ENCODE measurements at places on chromosomes 13 and 19. TPM values are rescaled to one million over a fixed set of nuclear protein-coding genes. Genes with fewer than 3 reads are reported as not detected.

CACNA1A gene
- total RNA-seq, result 0.43 TPM

DNA sequence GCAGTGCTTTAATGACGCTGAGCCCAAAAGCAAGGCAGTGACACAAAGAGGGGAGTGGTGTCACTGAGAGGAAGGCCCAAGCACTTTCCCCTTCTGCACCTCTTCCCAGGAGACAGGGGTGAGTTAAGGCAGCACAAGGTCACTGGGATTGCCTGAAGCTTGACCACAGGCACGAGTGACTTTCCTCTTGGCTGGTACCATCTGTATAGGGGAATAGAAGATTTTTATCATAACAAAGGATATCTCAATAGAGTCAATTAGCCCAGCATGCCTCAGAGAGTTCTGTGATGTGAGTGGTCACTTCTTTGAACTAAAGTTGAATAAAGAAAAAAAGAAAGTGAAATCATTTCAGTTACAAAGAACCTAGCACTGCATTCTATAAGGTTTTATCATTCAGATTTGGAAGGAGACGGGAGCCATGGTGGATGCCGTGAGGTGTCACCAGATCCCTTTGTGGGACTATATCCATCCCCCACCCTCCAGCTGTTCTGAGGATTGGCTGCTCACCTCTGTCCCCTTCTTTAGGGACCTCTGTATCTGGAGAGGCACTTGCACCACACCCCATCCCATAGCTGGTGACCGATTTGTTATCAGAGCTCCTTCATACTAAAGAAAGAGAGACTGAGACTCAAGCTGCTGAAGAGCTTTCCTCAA lies 291.2 kb downstream of the DCT start:
- DNase-seq, result no peak

GRCh38 chr19:46195104-46195503 lies 34.4 kb upstream of the IGFL1 start:
- no peak for DNase-seq

GRCh38 chr13:52004511-52005170 lies 6.6 kb downstream of the ATP7B start:
- no peak for DNase-seq

DNA sequence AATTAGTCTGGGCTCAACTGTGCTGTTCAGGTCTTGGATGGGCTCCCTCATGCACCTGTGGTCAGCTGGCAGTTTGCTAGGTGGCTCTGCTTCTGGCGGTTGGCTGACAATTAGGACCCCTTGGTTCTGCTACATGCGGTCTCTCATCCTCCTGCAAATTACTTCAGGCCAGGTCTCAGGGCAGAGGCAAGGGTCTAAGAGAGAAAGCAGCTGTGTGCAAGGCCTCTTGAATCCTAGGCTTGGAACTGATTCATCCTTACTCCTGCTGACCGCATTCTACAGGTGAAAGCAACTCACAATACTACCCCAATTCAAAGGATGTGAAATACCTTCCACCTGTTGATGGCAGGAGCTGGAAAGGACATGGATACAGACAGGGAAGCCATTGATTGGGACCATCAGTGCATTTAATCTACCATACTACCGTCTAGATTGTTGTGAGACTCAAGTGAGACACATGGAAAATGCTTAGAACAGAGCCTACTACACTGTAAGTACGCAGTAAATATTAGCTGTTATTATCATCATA lies 19.1 kb downstream of the CBY2 start:
- no peak for DNase-seq

SRRM5 gene
- 0.87 TPM for total RNA-seq

DNA sequence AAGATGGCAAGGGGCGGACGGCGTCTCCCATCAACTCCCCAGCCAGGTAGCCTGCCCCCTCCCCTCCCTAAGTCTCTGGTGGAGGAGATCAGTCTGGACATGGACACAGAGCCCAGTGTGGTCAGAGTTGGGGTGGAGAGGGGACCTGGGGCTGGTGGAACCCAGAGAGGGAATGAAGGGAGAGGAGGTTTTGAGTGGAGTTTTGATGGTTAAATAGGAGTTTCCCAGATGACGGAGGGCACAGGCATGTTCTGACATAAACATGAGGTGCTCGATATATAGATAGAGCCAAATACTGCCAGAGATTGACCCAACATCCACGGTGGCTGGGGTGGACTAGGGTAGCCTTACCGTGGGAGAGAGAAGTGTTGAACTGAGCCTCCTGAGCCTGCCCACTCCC lies 14.1 kb downstream of the FSD1 start:
- no peak for DNase-seq

DNA sequence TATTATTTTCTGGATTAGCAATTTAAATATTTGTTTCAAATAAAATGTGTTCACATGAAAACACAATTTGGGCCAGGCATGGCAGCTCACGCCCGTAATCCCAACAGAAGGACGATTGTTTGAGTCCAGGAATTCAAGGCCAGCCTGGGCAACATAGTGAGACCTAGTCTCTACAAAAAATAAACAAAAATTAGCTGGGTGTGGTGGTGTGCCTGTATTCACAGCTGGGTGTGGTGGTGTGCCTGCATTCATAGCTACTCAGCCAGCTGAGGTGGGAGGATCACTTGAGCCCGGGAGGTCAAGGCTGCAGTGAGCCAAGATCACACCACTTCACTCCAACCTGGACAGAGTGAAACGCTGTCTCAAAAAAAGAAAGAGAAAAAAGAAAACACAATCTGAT lies 46.4 kb downstream of the KPNA3 start:
- no peak for DNase-seq

DNA sequence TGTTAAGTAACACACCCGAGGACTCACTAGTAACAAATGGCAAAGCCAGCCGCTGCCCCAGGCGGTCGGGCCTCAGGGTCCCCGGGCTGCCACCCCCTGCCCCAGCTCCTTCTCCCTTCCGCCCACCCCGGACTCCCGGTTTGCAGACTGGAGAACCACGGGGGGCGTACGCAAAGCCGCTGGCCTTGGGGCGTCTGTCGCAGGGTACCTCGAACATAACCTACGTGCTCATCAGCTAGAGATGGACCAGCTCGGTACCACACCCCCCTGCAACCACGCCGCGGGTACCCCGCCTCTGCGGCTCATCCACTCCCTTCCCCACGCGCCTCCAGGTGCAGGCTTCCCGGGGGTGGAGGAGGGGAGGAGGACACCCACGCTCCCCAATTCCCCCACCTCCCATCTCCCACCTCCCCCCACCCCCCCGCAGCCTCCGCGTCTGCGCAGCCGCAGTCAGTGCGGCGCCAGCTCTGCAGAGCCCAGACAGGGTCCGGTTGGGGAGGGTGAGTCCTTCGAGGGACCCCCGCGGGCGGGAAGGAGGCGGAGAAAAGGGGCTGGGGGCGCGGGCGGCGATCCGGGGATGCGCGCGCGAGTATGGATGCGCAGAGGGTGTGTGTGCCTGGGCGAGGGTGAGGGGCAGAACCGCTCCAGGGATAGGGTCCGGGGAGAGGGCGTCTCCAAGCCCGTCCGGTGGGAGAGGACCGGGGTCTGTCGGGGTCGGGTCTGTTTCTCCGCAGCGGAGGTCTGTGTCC lies at the start of gene SMIM17:
Gene SMIM17, plus strand, starts transcription at position 449 of the 749 bp plus-strand sequence. CDS start 2,509 bp downstream, outside the sequence.
- no peak for DNase-seq

- no peak for DNase-seq
Observed at GRCh38 chr19:38035515-38036495, 128.8 kb downstream of the SIPA1L3 start.

OVOL3 gene
- not detected for total RNA-seq

DNA sequence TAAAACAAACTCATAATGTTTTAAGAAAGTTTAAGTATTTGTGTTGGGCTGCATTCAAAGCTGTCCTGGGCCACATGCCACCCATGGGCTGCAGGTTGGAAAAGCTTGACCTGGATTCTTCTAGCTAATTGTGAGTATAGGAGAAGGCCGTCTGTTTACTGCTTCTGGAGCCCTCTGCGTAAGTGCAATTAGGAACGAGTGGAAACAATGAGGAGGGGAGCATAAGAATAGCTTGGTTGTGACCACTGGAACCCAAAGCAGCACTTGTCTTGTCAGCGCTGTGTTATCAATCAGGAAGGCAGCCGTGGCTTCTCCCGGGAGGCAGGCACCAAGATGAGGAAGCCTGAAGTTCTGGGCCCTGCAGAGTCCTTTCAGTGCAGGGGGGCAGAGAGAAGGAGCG lies 110.4 kb upstream of the MBNL2 start:
- no peak for DNase-seq

- DNase-seq, result no peak
Observed at GRCh38 chr13:51981355-51981754, 29.9 kb downstream of the ATP7B start.

DNA sequence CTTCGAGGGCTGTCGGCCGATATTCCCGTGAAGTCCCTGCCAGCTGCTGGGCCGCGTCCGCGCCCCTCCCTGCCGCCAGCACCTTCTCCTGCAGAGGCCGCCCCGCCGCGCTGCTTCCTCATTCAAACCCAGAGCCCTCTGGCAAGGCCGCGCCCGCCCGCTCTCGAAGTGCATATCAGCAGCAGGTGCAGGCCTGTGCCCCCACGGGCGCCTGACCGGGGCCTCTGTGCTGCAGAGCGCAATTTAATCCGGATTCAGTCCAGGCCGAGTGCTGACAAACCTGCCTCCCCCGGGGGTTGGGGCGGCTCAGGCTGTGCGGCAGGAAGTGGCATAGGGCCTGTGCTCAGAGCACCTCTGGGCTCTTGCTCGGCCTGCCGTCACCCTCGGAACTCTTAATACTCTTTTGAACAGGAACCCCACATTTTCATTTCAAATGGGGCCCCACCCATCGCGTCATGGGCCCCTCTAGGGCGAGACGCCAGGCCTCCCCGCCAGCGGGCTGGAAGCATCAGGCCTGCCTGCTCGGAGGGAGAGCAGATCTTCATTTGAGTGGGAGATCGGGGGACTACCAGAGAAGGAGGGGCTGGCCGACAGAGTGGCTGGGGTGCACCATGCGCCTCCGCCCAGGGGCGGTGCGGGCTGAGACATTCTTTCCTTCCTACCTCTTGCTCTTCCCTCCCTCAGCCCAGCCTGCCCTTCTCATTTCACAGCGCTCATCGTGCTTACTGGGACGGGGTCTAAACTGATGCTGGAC lies 125.7 kb downstream of the TNFRSF19 start:
- DNase-seq, result peak; percentile 41

DNA sequence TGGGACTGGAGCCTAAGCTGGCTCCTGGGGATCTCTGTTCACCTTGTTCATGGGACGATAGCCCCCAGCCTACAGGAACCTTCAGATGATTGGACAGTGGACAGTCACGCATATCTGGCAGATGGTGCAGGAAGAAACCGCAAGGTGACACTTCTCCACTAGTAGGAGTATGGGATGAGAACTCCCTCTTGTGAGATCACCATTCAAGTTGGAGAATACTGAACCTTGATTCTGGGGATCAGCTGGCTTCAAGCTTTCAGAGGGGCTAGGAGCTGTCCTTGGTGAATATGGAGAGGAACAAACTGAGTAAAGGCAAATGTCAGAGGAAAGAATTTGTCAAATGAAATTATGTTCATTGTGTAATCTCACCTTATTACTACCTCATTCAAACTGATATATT lies 204.5 kb downstream of the PDS5B start:
- DNase-seq, result no peak

GRCh38 chr13:83248751-83249150 lies 633.5 kb downstream of the SLITRK1 start:
- DNase-seq, result no peak

DNA sequence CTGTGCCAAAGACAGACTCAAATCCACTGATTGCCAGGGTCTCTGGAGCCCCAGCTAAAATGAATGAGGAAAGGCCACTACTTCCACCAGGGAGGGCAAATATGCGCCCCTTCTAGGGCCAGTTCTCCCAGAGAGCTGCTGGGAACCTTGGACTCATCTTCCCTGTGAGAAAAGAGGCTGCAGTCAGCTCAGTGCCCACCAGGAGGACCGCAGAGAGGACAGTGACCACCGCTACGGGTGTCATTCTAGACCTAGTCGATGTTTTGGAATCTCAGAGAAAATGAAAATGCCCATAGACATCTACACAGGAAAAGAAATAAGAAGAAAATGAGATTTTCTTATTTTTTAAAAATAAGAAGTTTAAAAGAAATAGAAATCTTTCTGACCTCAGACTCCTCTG lies 235.1 kb downstream of the UQCRFS1 start:
- DNase-seq, result no peak

- DNase-seq, result no peak
Observed at GRCh38 chr13:39565036-39565949, 37.7 kb downstream of the LHFPL6 start.

DNA sequence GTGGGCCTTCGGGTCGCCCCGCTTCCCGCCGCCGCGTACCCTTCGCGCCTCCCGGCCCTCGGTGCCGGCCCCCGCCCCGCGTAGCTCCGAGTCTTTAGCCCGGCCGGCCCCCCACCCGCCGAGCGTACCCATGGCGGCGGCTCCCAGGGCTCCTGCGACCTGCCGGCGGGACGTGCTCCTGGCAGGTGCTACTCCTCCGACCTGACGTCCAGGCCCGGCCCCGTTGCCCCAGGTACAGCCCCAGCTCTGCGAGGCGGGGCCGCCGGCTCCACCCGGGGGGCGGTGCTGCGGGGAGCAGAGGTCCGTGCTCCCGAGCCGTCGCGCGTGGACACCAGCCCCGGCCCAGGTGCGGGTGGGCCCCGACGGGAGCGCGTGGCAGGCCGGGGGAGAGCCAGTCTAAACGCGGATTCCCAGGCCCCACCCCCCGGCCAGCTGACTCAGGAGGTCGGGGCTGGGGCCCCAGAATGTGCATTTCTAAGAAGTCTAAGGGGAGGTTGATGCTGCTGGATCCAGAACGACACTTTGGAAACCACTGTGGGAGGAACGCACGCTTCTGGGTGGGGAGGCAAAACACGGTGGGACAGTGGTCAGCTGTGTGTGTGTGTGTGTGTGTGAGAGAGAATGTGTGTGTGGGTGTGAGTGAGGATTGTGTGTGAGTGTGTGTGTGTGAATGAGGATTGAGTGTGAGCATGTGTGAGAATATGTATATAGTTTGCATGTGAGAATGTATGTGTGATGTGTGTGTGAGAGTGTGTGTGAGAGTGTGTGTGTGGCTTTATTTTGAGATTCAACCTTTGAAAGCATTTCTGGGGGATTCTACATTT lies at the start of gene SLC15A1:
Gene SLC15A1, minus strand, starts transcription at position 206 of the 824 bp plus-strand sequence. Its CDS starts 74 bp downstream, at position 132.
- no peak for DNase-seq

PSG7 gene
- total RNA-seq, result not detected

- no peak for DNase-seq
Observed at GRCh38 chr13:42331009-42331408, 59.1 kb downstream of the AKAP11 start.

- DNase-seq, result no peak
Observed at GRCh38 chr13:74204602-74205312, 70.6 kb upstream of the KLF12 start.

C13orf42 gene
- not detected for total RNA-seq

GRCh38 chr19:17616961-17617806 lies 61.7 kb downstream of the COLGALT1 start:
- DNase-seq, result no peak

GRCh38 chr13:65582160-65582559 lies 1648.0 kb downstream of the PCDH9 start:
- DNase-seq, result no peak

- no peak for DNase-seq
Observed at GRCh38 chr19:35904311-35905068, 2.2 kb downstream of the HCST start.

DIRAS1 gene
- total RNA-seq, result 0.13 TPM

GRCh38 chr19:41851456-41851855 lies 6.6 kb downstream of the DMRTC2 start:
- no peak for DNase-seq

- DNase-seq, result no peak
Observed at GRCh38 chr13:42497798-42498197, 76.2 kb upstream of the TNFSF11 start.

ZNF208 gene
- total RNA-seq, result 1.5 TPM

All from activated T-cell treated with anti-CD3 and anti-CD28 coated beads, Interleukin-2, amount 50 U/mL, for 4 hours (primary cell).